ENCODE measurements at places on chromosomes 7 and 10.
A peak's percentile ranks its signal among the peaks of the same experiment; 100 is the strongest.

GRCh38 chr10:117946525-117947070 is 100.1 kb downstream of the RAB11FIP2 start:
- DNase-seq: no peak

- DNase-seq: no peak
These were observed 185.7 kb upstream of the AUTS2 start for GRCh38 chr7:69412331-69413146.

DNA sequence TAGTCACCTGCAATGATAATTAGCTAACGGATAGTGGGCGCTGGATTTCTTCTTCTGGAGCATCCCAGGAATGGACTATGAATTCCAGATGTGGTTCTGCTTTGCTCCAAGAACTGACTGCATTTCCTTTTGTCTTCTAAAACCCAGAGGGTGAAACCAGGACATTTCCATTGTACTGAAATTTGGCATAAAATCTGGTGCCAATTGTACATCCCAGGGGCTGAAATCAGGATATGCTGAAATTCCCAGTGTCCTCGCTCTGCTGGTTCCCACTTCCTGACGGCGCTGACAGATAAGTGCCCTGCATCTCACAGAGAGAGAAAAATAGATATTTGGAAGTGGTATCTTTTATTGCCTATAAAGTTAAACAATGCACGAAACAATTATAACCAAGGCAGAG is 31.9 kb downstream of the RBM20 start:
- no peak for DNase-seq

DNA sequence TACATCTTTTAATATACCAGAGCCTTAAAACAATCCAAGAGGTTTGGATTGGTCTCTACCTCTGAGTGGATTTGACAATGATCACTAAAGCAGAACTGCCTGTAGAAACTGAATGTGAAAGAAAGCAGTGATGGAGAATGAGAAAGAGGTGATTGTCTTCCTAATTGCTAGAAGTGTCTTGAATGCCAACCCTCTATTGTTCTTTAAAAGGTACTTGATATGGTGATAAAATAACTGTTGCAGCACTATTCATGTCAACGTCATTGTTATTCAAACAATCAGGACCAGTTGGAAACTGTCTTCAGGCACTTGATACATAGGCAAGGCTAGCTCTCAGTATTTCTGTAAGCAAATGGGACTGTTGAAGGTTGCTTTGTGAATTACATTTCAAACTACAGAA is 47.9 kb upstream of the ITPRID1 start:
- no peak for DNase-seq

- no peak for DNase-seq
These were observed 601.3 kb downstream of the PARD3 start for GRCh38 chr10:34213805-34214197.

- no peak for DNase-seq
These were observed 81.6 kb downstream of the ARMH3 start for GRCh38 chr10:101974091-101974971.

GRCh38 chr10:1651270-1651966 is 85.9 kb downstream of the ADARB2 start:
- DNase-seq: no peak

- DNase-seq: no peak
These were observed 44.0 kb upstream of the SVOPL start for GRCh38 chr7:138745189-138745588.

- peak; percentile 85 for DNase-seq
These were observed 1.2 kb downstream of the GFRA1 start for GRCh38 chr10:116271593-116272439.

GRCh38 chr7:21338728-21339164 is 89.1 kb upstream of the SP4 start:
- DNase-seq: no peak

GRCh38 chr10:80437227-80437626 is 16.9 kb upstream of the TSPAN14 start:
- DNase-seq: no peak

DNA sequence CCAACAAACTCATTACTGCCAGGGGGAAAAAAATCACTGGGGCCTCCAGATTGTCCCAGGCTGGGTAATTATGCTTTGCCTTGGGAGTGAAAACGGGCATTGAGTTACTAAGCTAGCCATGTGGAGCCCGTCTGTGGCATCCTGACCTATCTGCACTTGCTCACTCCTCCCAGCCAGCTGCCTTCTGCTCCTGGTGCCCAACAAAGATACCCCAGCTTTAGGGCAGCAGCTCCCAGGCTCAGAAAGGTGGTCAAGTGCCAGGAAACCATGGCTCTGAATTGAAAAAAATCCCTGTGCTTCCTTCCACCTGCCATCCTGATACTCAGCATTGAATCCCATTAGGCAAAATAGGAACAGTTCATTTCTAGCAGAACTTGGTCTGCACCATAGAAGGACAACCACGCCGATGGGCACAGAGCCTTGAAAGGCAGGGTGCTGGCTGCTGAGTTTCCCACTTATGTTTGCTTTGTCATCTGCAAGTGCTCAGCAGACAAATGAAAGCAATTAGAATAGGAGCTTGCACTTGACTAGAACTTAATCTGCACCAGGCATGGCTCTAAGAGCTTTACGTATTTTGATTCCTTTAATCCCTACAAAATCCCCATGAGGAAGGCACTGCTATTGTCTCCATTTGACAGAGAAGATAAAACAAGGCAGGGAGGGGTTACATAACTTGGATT is 42.8 kb downstream of the HSPA12A start:
- no peak for DNase-seq

DNA sequence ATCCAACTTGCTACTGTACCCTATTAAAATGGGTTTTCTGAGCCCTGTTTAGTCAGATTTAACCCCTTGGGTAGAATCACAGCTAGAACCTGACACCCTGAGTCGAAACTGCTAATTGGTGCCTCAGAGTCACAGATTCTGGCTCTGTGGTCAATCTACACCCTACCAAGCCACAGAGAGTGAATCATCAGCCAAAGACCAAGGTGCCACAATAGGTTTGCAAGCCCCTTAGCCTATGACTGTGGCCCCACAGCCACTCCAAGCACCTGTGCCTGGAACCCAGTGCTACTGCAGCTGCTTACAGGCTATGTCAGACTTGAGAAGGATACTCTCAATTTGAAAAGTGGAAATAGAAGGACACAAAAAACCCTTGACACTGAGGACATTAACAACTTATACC is 202.8 kb upstream of the KCND2 start:
- no peak for DNase-seq

DNA sequence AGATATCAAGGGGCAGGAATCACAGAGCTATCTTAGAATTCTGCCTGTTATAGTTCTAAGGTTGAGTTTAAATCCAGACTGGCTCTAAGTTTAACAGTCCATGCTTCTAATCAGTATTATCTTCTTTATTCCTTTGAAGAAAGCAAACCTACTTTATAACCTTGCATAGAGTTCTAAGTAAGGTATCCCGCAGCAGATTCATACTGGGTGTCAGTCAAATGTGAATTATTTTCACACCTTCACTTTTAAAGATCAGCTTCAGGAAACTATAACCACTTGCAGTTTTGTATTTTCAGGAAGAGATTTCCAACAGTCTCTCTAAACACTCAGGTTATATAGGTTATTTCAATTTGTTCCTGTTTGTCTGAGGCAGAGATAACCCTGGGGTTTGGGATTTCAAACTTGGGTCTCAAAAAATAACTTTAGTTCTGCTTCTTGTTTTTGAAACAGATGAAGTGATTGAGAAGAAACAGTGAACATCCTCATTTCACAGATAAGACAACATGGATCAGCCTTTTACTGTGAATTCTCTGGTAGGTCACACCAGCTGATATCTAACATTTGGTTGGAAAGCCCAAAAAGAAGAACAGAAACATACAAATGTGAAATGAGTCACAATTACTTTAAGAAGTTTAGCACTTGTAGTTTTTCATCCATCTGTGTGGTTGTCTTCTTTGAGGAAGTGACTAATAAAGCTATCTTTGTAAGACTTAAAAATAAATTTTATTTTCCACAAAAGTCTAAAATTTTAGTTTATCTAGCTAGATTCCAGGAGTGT is 21.4 kb downstream of the STAMBPL1 start:
- no peak for DNase-seq

- DNase-seq: no peak
These were observed 60.7 kb downstream of the GPR26 start for GRCh38 chr10:123726836-123727235.

GRCh38 chr10:49287689-49288340 is 11.2 kb upstream of the C10orf71 start:
- no peak for DNase-seq

GRCh38 chr10:74032900-74033655 is 35.2 kb downstream of the VCL start:
- DNase-seq: no peak

- no peak for DNase-seq
These were observed 28.0 kb downstream of the DLD start for GRCh38 chr7:107918948-107919347.

GRCh38 chr10:96260014-96260413 is 11.4 kb downstream of the BLNK start:
- DNase-seq: no peak

- DNase-seq: no peak
These were observed 41.5 kb downstream of the MYOF start for GRCh38 chr10:93440591-93441091.

DNA sequence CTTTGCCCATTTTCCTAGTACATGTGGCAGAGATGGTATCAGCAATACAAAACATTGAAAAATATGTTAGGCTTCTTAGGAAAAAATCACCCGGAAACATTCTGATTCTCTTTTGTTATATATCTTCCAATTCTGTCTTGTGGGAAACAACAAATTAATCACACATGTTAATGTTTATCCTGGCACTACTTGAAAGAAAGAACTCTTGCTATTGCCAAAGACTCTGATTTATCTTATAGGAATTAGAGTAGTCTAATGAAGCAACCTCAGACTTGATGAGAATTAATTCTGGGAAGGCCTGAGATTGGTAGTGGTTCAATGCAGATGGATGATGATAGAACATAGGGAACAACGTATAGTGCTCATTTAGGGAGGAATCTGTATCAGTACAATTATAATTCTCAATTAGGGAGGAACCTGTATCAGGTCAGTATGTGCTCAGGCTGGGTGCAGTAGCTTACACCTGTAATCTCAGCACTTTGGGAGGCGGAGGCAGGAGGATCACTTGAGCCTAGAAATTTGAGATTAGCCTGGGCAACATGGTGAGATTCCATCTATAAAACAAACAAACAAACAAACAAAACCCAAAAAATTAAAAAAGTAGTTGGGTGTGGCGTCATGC is 50.7 kb downstream of the TAS2R16 start:
- DNase-seq: no peak

GRCh38 chr10:88117869-88118632 is 254.6 kb downstream of the PTEN start:
- DNase-seq: no peak

DNA sequence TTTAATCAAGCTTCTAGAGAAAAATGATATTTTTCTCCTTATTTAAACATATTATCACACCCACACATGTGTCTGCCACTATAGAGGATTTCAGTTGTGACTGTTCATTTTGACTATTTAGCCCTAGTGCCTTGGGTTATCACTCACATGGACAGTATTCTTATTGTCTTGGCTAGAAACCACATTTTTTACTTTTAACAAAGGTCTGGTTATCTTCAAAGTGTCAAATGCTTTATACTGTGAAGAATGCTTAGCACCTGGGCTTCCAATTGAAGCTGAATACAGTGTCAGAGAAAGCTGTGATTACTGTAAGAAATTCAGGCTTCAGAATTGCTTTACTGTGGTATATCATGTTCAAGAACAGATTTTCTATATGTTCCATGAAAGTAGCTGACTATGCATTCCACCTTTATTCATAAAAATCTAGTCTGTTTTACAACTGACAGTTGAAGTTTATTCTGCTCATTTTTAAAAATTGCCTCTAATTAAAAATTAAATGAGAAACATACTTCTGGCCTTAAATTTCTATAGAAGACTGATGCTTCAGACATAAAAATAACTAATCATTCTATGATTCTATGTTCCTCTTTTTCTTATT is 278.6 kb downstream of the SEMA3D start:
- no peak for DNase-seq

DNA sequence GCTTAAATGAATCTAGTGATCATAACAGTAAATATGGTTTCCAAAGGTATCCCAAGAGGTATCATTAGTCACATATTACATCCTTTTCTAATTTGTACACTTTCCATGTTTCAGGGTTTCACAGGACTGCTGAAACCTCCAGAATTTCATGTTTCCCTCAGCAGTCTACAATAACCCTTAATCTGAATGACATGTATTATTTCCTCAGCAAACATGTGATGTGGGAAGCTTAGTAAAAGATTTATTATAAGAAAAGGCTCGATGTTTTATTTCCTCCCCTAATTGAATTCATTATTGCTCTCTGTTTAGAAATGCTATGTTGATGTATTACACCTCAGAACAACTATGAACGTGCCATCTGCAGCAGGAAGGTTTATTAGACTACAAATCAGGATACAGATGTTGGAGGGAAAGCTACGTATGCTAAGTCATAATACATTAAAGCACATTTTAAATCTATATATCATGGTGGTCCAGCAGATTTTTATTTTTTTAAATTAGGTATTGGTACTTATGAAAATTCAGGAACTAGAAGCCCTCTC is 52.5 kb upstream of the SKAP2 start:
- no peak for DNase-seq

DNA sequence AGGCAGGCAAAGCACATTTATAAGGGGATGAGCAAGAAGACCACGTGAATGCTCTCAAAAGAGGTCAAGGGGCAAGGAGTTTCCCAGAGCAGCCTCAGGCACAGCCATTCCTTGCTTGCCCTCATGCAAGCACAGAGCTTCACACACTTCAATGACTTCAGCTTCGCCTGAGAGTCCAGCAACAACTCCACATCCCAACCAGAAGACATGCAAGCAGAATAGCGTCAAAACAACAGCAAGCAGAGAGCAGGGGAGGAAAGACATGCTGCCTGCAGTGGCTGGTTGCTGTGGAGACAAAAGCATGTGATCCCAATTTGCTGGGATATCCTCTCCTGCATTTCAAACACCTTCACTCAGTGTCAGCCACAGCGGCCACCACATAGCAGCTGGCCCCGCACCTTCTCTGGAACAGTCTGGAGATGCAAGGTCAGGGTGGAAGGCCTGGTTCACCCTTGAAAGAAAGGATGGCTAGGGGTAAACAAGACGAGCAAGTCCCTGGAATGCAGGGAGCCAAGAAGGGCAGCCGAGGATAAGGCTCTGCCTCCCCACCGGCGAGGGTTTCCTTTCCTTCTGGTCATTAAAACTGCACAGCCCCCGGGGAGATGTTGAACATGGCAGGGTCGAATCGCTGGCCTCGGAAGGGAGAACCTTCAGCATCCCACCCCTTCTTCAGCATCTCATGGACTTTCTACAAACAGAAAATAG is 60.2 kb upstream of the CAMK2B start:
- no peak for DNase-seq

All from upper lobe of left lung (tissue), 6 donors.